GM12864 (cell line): ENCODE measurements at places on chromosomes 16 and 17.

- no peak for DNase-seq
These were observed 12.4 kb downstream of the SLFN5 start for GRCh38 chr17:35255316-35255715.

GRCh38 chr17:13953841-13954240, 115.5 kb upstream of the COX10 start:
- no peak for DNase-seq

DNA sequence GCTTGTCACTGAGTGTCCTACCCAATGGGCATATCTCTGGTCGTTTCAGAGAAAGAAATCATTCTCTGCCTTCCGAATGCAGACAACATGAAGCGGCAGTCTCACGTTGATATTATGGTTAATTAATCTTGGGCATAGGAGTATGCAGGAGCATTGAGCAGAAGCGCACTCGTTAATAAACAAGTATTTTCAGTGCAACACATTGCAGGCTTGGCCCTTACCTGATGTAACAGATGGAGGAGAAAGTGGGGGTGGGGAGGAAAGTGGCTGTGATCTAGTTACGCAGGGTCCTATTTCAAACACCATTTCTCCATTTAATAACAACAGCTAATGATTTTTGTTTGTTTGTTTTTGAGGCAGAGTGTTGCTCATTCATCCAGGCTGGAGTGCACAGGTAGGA, 414.0 kb upstream of the RBFOX1 start:
- no peak for DNase-seq

- no peak for DNase-seq
These were observed 115.8 kb downstream of the SMG6 start for GRCh38 chr17:2187758-2188157.

- no peak for DNase-seq
These were observed 116.6 kb downstream of the XYLT1 start for GRCh38 chr16:17354141-17354601.

DNA sequence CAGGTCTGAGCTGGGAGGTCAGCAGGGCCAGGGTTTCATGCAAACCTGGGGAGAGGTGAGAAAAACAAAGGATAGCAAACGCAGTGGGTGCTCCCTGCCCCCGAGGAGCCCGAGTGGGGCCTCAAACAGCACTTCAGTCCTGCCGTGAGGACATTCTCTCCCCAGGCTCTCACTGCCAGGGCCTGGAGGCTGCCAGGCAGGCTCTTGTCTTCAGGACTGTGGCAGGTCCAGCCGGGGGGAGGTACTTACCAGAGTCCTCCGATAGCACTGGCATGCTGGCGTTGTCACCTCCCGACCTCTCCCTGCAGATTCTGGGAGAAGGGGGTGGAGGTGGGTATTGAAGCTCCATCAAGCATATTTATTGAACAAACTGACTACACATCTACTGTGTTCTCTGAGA, 1.3 kb downstream of the MPP3 start:
- no peak for DNase-seq

DNA sequence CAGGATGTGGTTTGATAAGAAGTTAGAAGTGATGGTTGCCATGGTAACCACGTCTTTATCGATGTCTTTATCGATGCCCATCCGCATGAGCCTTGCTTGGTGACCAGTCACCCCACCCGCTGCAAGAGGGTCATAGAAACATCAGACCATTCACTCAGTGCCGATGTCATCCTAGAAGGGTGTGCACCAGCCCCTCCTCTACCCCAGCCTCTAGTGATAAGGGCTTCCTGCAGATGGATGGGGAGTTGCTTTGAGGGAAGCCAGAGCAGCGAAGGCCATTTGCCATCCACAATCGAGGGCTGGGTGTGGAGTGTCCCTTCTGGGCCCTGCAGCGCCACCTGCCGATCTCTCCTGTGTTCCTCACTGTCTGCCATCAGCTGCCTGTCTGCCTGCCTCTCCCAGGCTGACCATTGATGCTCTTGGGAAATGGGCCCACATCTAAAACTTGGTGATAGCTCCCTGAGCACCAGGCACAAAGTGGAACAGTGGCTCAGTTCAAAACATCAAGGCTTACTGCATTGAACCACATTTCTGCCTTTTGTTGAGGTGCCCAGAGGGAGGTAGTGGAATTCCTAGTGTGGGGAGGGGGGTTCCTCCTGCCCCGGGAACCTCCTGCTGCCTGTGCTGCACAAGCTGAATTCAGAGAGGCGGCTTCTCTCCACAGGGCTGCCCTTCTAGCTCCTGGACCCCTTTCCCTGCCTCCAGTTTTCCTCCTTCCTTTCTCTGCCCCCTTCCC, 8.9 kb downstream of the CALB2 start:
- DNase-seq, result no peak
